ENCODE measurements at places on chromosomes 5 and 9.

GRCh38 chr9:4116723-4117460 is 183.0 kb downstream of the GLIS3 start:
- no peak for DNase-seq

DNA sequence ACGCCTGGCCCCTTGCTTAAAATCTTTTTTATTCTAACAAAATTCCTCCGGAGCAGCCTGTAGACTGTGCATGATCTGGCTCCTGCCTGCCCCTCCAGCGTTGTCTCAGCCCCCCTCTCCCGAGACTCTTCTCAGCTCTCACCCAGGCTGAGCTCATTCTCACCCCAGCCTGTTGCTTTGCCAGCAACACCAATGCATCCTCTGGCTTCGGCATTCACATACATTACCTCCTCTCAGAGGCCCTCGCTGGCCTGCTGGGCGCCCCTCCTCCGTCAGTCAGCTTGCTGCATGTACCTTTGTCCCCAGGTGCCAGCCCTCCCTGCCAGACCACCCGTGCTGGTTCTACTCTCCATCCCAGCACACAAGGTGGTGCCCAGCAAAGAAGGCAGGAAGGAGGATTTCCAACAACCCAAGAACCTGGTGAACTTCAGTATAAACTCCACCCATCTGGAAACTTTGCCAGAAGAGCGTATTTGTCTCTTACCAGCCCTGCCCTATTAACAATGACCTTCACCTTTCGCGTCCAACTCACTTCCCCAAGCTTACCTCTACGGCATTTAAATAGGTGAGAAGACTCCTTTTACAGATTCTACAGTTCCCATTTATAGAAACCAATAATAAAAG is 35.0 kb downstream of the MYO10 start:
- DNase-seq, result no peak

DNA sequence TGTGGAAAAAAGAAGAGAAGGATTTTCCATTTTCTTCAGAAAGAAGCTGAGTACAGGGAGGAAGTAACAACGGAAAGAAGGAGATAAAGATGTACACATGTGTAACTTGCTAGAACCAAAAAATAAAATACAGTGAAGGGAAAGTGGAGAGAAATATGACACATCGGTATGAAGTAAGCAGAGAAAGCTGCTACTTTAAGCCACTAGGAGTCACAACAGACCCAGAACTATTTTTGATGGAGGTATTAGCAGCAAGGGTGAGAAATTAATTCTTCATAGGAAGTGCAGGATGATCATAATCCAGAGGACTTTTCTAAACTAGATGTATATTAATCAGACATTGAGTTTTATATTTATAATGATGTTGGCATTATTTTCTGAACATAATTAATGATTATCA is 88.5 kb downstream of the FAM174A start:
- DNase-seq, result peak; percentile 14

- DNase-seq, result no peak
Observed at GRCh38 chr5:8192840-8193239, 323.9 kb downstream of the MTRR start.

- DNase-seq, result no peak
Observed at GRCh38 chr5:142845402-142845921, 75.3 kb downstream of the ARHGAP26 start.

DNA sequence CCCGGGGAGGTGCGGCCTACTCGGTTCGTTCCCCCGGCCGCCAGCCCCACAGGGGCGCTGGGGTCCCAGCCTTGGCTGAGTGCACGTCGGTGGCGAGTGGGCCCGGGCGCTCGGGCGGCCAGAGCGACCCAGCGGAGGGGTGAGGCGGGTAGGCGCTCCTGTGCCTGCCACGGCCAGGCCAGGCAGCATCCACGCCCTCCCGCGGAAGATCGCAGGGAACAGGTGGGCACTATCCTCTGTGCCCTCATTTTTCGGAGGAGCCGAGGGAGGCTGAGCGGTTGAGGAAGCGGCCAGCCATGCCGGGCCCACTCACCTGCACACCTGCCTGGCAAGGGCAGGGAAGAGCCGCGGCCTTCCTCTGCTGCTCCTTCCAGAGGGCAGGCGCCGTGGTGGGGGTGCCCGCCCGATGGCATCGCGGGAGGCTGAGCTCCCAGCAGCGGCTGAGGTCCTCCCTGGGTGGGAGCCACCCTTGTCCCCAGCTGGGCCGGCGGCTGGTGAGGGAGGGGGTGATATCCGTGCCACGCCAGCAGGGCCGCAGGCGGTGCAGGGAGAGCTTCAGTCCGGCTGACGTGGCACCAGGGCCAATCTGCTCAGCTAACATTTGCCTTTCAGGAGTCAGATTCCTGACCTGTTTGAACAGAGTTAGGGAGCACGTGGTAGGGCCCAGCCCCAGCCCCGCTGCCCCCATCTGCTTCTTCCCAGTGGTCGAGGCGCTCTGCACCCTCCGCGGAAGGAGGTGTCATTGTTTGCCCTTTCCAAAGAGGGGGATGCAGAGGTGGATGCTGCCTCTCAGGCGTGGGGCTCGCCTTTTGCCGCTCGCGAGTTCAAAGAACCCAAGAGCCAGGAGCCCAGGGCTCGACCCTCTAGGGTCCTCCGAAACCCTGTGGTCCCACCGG is 1.6 kb upstream of the SEC16A start:
- DNase-seq, result peak; percentile 73

DNA sequence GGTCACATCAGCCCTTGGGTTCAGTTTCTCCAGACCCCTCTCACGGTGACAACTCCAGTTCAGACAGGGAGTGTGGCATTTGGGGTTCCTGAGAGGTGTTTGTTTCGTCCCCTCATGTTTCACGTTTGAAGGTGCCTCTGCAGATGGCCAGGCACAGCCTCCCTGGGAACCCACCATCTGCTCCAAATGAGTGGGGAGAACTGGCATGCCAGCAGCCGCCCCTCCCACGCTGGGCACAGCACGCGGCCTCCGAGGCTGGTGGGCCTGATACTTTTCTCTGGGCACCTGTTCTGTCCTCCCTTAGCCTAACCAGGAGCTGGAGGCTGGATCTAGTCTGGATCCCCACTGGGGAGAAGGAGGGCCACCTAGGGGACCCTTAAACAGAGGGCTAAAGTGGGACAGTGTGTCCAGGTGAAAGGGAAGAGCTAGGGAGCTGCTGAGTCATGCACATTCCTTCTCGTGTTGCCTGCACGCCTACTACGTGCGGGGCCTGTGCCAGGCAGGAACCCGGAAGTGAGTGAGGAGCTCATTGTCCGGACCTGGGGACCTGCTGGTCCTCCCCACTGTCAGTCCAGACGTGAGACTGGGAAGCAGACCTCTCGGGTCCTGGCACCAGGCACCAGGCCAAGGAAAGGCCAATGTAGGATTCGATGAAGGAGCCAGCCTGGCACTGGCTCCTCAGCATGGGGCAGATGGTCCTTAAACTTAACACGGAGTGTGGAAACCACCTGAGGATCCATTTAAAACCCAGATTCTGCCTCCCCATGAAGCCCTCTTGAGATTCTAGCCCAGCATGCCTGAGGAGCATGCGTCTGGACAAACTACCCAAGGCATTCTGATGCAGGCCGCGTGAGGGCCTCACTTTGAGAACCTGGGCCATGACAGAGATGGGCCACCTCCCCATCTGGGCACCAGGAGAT is 11.7 kb downstream of the DNM1 start:
- DNase-seq, result peak; percentile 77

DNA sequence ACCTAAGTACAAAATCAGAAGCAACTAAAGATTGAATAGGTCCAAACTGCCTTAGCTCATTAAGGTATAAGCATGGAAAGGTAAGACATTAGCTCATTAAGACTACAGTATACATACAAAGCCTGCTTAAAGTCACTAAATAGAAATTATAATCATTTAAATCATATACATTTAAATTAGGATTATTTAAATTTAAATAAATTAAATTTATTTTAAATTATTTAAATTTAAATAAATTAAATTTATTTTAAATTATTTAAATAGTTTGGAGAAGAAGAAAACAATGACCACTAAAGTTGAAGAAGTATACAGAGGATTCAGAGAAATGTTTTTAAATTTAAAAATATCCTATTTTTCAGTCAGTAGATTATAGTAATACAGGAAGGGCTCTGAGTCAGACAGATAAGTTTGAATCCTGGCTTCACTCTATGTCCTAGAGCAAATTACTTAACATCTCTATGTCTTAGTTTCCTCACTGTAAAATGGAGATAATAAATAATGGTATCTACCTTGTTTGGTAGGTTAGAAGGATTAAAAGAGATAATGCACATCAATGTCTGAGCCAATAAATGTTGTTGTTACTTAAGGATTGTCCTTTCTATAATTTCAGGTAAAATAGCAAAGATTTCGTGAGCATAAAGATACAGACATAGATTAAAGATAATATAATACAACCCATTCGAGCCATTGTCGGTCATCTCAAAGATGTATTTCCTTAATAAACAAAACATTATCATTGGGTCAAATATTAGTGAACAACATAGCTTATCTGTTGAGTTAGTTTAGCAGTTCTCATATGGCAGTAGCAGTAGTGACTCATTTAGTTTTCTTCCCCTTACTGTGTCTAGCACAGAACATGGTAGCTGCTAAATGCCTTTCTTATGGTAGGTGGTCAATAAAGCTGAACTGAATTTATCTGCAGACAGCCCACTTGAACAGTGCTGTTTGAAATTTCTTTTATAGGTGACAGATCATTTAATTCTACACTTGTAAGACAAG is 100.6 kb downstream of the KIAA0825 start:
- no peak for DNase-seq

Measured in A549 (cell line).